AG09309 (cell line): ENCODE measurements at places on chromosomes 4 and X.
A peak's percentile ranks its signal among the peaks of the same experiment; 100 is the strongest.

GRCh38 chr4:121049072-121049599 is 23.2 kb downstream of the NDNF start:
- no peak for DNase-seq

- DNase-seq, result no peak
Observed at GRCh38 chr4:152628128-152628527, 51.7 kb downstream of the TMEM154 start.

- DNase-seq, result no peak
Observed at GRCh38 chr4:173521467-173522159, 8.4 kb downstream of the HAND2 start.

- DNase-seq, result peak; percentile 29
Observed at GRCh38 chr4:83771113-83771705, 235.3 kb downstream of the GPAT3 start.

DNA sequence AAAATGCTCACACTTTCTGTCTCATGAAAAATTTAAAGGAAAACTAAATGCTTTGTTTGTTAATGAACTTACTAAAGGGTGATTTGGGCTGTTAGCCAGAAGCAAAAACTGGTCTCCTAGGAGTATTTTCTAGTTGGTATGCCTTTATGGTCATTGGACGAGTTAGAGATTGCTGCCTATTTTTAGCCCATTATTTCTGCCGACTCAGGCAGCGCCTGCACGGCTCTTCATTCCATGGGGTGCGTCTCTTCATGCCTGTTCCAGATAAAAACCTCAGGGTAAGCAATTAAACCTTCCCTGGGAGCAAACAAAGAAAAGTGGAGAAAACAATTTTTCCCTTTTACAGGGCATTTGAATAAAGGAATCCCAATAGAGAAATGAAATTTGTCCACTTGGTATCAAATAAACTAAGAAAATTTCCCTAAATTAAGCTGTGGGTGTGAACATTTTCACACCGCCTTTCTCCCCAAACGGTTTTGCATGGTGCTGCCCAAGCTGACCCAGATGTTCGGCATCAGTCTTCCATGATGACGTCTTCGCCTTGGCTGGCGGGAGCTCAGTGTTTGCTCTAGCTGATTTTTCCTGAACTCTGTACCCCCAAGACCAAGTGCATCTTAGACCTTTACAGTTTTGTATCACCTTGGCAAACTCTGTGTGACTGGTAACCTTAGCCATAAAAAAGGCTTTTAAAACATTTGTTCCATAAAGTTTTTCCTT is 61.7 kb upstream of the ADGRG2 start:
- no peak for DNase-seq

DNA sequence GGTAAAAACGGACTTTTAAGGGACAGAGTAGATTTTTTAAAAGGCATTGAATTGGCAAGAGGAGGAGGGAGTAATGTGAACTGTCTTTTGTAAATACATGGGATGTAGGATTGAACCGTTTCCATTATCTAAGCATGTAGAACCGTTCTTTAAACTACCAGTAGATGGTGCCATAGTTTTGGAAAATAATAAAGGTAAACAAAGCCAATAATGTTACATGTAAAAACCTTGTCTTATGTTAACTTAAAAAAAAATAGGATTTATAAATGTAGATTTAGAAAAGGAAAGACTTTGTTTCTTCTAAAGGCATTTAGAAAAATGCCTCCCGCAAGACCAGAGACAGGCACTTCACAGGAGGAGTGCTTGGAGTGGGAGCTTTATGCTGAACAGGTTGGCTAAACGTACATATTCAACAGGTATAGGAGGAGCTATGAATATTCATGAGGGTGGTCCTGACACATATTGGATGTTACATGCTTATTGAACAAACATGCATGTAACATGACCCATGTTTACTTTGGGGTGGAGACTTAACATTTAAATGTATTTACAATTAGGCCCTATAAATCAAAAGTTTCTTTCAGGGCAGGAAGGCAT is 45.5 kb upstream of the FAM241A start:
- DNase-seq, result peak; percentile 31

DNA sequence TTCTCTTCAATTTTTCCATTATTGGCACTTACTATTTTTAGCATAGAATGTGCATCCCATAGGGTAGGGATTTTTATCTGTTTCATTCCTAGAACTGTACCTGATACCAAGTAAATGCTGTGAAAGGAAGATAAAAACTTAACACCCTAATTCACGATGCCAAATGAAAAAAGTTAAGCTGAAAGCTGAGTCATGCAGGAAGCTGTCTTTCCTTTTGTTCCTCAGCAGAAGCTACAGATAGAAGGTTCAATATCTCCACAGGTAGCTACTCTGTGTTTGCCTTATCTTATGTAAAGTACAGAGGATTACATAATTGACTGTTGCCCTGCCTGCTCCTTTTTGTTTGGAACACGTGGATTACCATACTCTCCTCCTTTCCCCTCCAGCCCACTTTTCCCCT is 77.0 kb downstream of the LRP2BP start:
- no peak for DNase-seq

DNA sequence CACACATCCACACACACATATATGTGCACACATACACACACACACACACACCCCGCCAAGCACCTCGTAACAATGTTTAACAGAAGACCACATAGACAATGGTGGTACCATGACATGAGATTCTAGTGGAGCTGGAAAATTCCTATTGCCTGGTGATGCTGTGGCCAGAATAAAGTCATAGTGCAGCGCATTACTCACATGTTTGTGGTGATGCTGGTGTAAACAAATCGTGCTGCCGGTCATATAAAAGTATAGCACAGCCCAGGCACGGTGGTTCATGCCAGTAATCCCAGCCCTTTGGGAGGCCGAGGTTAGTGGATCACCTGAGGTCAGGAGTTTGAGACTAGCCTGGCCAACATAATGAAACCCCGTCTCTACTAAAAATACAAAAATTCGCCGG is 275.2 kb downstream of the TRIML1 start:
- no peak for DNase-seq

DNA sequence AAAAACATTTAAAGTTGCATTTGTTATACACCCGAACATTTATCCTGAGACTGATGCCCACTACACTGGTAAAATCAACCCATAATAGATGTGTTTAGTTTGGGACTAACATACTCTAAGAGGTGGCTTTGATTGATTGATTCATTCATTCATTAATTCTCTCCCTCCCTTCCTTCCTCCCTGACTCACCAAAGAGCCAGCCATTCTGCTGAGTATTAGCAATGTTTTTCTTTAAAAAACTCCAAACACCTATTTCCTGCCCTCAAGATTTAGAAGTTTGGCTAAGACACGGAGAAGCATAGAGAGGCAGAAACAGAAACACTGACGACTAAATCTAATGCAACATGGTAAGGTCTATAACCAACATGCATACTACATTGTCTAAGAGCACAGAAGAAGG is 88.9 kb downstream of the RASL11B start:
- DNase-seq, result no peak

- no peak for DNase-seq
Observed at GRCh38 chrX:137896123-137896522, 330.2 kb downstream of the ZIC3 start.

- no peak for DNase-seq
Observed at GRCh38 chr4:151475035-151475714, 66.2 kb downstream of the FHIP1A start.

GRCh38 chrX:32267796-32268195 is 943.6 kb downstream of the DMD start:
- no peak for DNase-seq

DNA sequence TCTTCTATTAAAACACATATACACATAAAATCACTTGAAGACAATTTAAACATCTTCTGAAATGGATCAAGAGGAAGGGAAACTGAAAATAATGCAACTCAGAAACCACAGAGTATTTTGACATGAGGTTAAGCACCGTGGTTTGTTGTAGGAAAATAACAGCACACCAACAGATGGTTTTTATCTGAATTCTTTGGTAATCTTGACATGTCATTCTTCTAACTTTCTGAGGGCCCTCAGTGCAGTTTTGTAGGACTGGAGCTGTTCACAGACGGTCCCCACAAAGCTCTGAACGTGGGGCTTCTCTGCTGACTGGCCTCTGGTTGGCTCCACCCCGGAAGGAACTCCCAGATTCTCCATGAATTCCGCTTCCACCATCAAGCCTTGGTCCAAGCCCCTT is 16.0 kb upstream of the TLR8 start:
- DNase-seq, result no peak

DNA sequence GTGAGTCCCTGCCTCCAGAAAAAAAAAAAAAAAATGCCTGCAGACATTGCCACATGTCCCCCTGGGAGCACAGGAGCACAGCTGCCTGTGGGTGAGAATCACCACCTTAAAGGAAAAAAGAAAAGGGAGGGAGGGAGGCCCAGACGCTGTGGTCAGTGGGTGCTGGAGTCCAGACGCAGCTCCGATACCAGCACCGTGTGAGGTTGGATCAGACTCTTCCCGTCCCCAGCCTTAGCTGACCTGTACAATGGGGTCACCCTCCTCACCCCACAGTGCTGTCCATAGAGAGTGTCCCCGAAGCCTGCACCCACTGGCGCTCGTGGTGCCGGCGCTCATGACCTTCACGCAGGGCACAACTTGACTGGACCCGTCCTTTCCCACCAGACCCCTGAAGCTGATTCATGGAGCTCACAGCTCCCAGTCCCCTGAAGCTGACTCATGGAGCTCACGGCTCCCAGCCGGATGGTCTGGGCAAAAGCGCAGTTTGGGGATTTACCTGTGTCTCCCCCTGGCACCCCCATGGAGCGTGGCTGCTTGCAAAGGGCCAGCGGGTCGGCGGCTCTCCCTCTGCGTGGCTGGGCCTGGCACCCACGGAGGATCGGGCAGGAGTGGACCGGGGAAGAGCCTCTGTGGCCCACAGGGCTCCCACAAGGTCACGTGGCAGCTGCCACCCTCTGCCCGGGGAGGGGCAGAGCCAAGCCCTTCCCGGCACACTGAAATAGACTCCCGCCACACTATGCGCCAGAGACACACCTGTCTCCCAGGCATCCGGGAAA is 31.4 kb downstream of the ABLIM2 start:
- DNase-seq, result no peak

GRCh38 chrX:8907688-8908087 is 106.5 kb upstream of the FAM9A start:
- no peak for DNase-seq

DNA sequence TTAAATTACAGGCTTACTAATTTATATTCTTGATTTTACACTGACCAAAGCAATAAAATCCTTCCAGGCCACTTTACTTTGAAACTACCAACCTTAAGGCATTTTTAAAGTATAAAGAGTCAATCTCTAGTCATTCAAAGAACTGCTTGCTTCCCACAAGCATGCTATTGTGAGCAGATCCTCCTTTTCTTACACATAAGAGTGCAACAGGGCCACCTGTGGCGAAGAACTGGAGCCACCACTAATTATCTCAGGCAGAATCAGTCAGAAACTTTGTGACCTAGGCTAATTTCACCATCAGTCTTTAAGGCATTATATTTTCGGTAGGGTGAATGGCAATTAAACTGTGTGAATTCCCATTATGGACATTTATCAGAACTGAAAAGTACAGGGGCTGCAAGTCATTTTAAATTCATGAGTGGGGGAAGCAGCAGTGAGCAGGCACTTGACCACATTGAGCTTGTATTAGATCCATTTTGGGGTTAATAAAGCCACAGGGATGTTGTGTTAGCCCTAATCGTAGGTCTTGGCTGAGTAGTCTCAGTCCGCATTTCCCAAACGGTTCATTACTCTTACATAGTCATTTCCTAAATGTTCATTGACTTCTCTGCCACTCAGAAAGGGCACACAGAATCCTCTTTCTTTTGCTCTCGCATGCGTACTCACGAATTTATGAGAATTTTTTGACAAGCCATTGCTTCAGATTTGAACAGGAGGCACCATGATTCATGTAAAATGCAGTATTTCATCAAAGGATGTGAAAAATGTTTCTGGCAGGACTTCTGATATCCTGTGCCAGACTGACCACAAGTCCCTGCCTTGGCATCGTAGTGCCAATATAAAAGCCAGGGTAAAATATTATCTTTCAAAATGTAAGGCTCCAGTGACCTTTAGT is 39.8 kb downstream of the NPY2R start:
- DNase-seq, result no peak

DNA sequence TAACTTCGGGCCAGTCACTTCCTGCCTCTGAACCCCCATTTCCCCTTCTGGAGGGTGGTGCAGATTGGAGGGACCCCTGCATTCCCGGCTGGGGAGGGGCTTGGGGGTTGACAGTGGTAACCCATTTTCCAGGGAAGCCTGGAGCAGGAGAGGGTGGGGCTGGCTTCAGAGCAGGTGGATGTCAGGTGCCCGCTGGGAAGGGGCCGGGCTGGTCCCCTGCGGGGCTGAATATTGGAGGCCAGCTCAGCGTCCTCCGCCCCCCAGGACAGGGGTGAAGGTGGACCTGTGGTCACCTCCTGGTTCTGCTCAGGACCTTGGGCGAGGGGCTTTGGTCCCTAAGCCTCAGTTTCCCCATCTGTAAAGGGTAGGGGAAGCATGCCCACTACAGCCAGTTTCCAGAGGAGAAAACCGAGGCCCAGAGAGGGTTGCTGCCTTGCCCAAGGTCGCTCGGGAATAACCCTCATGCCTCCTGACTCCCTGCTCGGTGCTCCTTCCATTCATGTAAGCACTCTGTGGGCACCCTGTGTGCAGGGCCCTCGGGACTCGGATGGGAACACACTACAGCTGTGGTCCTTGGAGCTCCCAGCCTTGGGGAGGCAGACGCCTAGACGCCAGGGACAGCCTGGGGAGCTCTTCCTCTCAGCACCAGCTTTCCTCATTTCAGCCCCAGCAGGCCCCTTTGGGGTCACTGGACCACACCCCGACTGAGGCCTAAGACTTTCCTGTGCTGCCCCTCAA is 683 bp downstream of the MAN2B2 start:
- no peak for DNase-seq

GRCh38 chr4:71584585-71584984 is 199.3 kb downstream of the GC start:
- DNase-seq, result no peak

- DNase-seq, result no peak
Observed at GRCh38 chr4:85423431-85423830, 51.5 kb upstream of the ARHGAP24 start.

DNA sequence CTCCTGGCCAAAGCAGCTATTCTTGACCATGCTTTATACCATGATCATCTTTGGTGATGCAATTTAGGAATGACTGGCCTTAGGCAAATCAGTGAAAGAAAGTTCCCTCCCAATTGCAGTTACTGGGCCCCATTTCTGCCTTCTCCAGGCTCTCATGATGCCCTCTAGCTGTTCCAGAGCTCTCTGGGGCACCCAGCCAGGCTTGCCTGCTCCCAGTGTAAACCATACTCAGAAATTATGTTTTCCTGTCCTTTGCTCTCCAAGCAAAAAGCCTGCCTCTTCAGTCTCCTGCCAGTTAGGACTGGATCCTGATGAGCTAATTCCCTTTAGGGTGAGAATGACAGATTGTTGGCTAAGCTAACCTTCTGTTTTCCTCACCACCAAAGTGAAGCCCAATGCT is 85.3 kb upstream of the RBPJ start:
- DNase-seq, result peak; percentile 43

GRCh38 chr4:122663814-122664610 is 43.1 kb upstream of the IL21 start:
- no peak for DNase-seq
